T-helper 17 cell (primary cell): ENCODE measurements at places on chromosomes 7 and 10. TPM values are rescaled to one million over a fixed set of nuclear protein-coding genes. Genes with fewer than 3 reads are reported as not detected.

- no peaks in the 10 kb centered on the region for H3K27me3 ChIP-seq
- DNase-seq = no peak
- H3K36me3 ChIP-seq = peaks cover 4% of the 10 kb centered on the region
- peak overlapping the region; percentile 98 for H3K27ac ChIP-seq
- H3K4me3 ChIP-seq = peak overlapping the region; percentile 99
- peaks cover 31% of the 10 kb centered on the region for H3K4me1 ChIP-seq
These were observed 24.4 kb downstream of the ZNF775 start for GRCh38 chr7:150403376-150404171.

- H3K27me3 ChIP-seq = peaks cover 11% of the 10 kb centered on the region
- H3K4me1 ChIP-seq = peaks cover 2% of the 10 kb centered on the region
- DNase-seq = no peak
- H3K36me3 ChIP-seq = no peaks in the 10 kb centered on the region
- no peak overlapping the region for H3K4me3 ChIP-seq
These were observed 341.1 kb downstream of the PARD3 start for GRCh38 chr10:34474009-34474376.

DNA sequence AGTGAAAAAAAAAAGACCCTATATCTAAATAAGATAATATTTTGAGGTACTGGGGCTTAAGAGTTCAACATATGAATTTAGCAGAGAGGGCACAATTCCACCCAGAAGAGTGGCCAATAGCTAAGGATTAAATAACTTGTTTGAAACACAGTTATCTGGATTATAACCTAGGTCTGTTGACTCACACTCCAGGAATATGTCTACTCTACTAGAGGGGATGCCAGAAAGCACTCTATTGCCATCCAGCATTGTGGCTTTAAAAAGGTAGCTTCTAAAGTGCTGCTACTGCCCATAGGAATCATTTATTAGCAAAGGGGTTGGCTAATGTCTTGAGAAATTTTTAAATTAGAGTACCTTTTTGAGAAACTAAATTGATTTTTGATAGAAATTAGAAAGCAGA is 102.2 kb downstream of the PPP1R3A start:
- H3K27me3 ChIP-seq = no peaks in the 10 kb centered on the region
- H3K36me3 ChIP-seq = no peaks in the 10 kb centered on the region
- H3K4me3 ChIP-seq = no peak overlapping the region
- no peak for DNase-seq

GRCh38 chr7:130345725-130346124 is 1.1 kb downstream of the CPA5 start:
- H3K4me1 ChIP-seq = peaks cover 7% of the 10 kb centered on the region
- H3K27me3 ChIP-seq = peaks cover 18% of the 10 kb centered on the region
- no peak overlapping the region for H3K27ac ChIP-seq
- no peaks in the 10 kb centered on the region for H3K36me3 ChIP-seq

DNA sequence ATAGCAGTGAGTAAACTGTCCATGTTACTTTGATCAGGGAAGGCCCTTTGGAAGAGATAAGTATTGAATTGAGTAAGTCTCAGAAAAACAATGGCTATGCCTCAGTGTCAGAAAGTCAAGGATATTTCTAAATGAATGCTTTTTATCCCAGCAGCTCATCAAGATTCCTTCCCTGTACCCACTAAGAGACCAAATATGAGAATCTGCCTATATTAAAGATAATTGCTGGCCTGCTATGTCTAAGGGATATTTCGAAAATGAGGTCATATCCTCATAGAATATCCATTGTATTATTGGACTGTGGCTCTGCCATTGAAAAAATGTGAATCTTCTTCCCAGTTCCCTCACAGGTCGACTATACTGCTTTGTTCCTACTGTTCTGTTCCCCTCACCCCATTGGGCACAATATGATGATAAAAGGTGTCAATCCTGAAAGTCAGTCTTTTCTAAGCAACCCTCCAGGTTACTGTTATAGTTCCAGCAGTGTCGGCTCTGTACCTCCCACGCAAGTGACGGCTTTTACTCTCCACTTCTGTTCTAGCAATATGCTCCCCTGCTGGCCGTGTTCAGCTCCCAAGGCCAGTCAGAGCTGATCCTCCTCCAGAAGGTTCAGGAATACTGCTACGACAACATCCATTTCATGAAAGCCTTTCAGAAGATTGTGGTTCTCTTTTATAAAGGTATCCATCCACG is 51.7 kb downstream of the BZW2 start:
- peaks cover 4% of the 10 kb centered on the region for H3K4me1 ChIP-seq
- peaks cover 9% of the 10 kb centered on the region for H3K36me3 ChIP-seq
- no peak overlapping the region for H3K4me3 ChIP-seq
- H3K27ac ChIP-seq = no peak overlapping the region
- DNase-seq = no peak

DNA sequence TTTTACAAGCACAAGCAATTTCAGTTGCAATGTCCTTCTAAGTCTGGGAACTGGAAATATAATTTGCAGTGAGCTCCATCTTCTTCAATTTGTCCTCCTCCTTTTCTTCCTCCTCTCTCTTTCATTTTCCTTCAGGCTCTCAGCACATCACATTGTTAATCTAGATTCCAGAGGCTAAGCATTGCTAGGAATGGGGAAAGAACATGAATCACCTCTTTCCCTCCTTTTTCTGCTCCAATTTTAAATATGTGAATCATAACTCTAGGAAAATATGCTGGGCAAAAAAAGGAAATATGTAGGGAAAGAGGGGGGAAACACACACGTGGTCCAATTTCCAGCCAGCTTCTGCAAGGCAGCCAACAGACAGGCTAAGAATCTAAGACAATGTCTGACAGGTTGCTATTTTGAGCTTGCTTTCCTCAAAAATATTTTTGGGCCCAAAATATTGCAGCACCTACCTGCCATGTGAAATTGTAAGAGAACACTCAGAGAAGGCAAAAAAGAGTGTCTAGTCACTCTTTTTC is 72.7 kb upstream of the NUPR2 start:
- no peak for DNase-seq
- H3K27ac ChIP-seq = no peak overlapping the region
- H3K4me3 ChIP-seq = no peak overlapping the region
- H3K36me3 ChIP-seq = no peaks in the 10 kb centered on the region
- peaks cover 21% of the 10 kb centered on the region for H3K27me3 ChIP-seq
- no peaks in the 10 kb centered on the region for H3K4me1 ChIP-seq

DNA sequence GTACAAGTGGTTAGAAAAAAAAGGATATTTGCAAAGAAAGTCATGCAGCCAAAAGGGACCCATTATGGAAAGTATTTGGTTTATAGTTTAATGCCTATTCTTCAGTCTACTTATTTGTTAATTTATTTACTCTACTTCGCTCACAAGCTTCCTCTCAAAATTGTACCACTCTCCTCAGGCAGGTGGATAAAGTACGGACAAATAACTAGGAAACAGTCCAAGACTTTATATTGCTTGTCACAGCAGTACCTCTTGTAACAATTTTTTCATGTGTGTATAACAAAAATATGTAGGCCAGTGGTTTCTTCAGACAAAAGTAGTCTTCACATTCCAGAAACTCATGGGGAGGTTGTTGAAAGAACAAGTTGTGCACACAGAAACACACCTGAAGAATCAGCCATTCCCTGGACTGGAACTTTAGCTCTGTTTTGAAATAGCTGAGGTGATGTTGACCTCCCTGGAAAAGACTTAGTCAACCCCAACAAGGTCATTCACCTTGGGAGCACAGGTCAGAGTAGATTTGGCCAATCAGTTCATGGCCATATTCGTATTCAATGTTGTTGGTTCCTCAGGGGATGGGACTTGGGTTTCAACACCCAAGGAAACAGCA is 73.4 kb downstream of the TES start:
- H3K27ac ChIP-seq = no peak overlapping the region
- peaks cover 2% of the 10 kb centered on the region for H3K4me1 ChIP-seq
- H3K36me3 ChIP-seq = no peaks in the 10 kb centered on the region
- peaks cover 38% of the 10 kb centered on the region for H3K27me3 ChIP-seq

DNA sequence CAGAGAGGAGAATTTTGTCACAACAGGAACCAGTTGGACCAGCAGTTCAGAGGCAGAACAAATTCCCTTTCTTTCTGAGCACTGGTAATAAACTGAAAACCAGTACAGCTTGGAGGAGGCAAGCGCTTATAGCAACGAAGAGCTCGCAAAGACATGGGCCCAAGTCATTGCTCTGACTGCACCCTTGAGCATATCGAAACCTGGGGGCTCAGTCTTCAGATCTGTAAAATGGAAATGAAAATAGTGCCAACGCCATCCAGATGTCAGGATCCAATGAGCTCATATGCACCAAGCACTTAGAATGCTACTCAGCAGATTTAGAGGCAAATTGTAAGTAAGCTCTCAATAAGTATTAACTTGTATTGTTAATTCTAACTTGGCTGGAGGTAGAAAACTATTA is 14.4 kb upstream of the CALU start:
- H3K4me3 ChIP-seq = no peak overlapping the region
- no peak overlapping the region for H3K27ac ChIP-seq
- peaks cover 9% of the 10 kb centered on the region for H3K36me3 ChIP-seq
- H3K4me1 ChIP-seq = peaks cover 2% of the 10 kb centered on the region

DNA sequence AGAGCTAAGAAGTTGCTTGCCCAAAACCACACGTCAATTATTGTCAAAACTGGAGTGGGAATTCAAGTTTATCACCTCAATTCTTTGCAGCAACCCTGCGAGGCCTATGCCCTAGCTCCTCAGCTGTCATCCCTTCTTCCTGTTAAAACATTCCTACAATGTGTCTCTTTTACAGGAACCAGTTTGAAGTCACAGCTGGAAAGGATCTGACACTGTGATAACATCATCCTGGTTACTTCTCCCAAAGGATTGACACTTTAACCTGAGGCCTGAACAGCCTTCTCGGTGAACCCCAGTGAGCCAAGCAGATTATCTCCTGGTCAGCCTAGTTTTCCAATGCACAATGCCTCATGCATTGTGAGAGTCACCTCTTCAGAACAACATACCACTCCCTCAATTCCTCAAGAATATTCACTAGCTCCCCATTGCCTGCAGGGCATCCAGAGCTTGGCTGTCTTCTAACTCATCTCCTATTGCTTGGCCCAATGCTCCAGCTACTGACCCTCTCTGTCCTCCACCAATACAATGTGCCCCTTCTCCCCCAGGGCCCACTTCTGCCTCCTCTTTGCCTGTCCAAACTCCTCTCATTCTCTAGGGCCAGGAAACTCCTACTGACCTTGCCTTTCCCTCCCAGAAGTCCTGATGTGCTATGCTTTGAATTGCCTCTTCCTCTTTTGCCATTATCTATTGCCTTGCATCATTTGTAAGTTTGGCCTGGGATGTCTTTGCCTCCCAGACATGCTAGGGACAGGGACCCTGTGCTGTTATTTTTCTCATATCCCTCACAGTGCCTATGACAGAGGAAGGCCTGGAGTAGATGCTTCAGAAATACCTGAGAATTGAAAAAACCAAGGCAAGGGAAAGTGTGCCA is 10.4 kb upstream of the DLG5 start:
- no peaks in the 10 kb centered on the region for H3K36me3 ChIP-seq
- no peak overlapping the region for H3K27ac ChIP-seq
- no peak overlapping the region for H3K4me3 ChIP-seq
- H3K4me1 ChIP-seq = no peaks in the 10 kb centered on the region
- H3K27me3 ChIP-seq = peaks cover 16% of the 10 kb centered on the region
- DNase-seq = no peak

DNA sequence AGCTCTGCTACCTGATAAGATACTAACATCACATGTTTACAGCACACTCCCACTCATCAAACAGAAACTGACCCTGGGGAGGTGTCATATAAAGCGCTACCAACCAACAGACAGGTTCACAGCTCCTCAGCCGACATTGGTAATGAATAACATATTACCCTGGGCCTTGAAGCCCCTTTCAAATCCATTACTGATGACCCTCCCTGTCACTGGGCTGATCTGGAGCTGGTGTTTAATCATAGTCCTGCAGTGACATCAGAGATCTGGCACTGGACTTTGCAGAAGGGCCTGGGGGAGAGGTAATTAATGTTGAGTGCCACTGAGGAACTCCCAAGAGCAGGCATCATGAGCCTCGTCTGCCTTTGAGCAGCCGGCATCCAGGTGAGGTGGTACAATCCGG is 306.5 kb upstream of the NFE2L3 start:
- no peaks in the 10 kb centered on the region for H3K36me3 ChIP-seq
- no peak overlapping the region for H3K4me3 ChIP-seq
- no peaks in the 10 kb centered on the region for H3K4me1 ChIP-seq
- H3K27ac ChIP-seq = no peak overlapping the region
- DNase-seq = no peak
- H3K27me3 ChIP-seq = peaks cover 67% of the 10 kb centered on the region

DNA sequence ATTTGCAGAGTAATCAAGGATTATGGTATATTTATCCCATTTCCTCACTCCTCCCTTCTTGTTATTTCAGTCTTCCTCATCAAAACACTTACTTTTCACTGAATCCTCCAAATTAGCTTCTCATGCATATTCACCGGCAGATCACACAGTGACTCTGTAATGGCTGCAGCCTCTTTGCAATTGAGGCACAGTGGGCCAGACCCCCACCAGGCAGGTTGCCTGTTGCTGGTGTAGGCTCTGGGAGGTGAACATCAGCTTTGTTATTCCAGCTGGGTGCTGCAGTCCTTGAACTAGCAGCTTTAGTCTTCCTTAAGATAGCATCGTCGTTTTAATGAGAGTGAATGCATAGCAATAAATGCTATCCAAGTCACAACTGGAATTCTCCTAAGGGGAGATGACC is 449.3 kb downstream of the CNTNAP2 start:
- no peak overlapping the region for H3K27ac ChIP-seq
- no peaks in the 10 kb centered on the region for H3K36me3 ChIP-seq
- H3K4me1 ChIP-seq = no peaks in the 10 kb centered on the region
- H3K27me3 ChIP-seq = no peaks in the 10 kb centered on the region
- no peak overlapping the region for H3K4me3 ChIP-seq
- DNase-seq = no peak

GRCh38 chr7:141103847-141104429 is 30.1 kb downstream of the TMEM178B start:
- H3K4me3 ChIP-seq = no peak overlapping the region
- H3K4me1 ChIP-seq = no peaks in the 10 kb centered on the region
- no peak for DNase-seq
- peaks cover 6% of the 10 kb centered on the region for H3K27me3 ChIP-seq
- H3K36me3 ChIP-seq = no peaks in the 10 kb centered on the region
- no peak overlapping the region for H3K27ac ChIP-seq

GRCh38 chr10:5534880-5535856 is 10.4 kb downstream of the CALML3 start:
- H3K27ac ChIP-seq = no peak overlapping the region
- H3K36me3 ChIP-seq = no peaks in the 10 kb centered on the region
- peaks cover 4% of the 10 kb centered on the region for H3K27me3 ChIP-seq
- peaks cover 4% of the 10 kb centered on the region for H3K4me1 ChIP-seq
- no peak overlapping the region for H3K4me3 ChIP-seq

GRCh38 chr7:16561943-16562342 is 35.3 kb downstream of the LRRC72 start:
- H3K27me3 ChIP-seq = peaks cover 7% of the 10 kb centered on the region
- no peaks in the 10 kb centered on the region for H3K36me3 ChIP-seq
- no peak overlapping the region for H3K27ac ChIP-seq
- no peak overlapping the region for H3K4me3 ChIP-seq
- no peak for DNase-seq

GRCh38 chr10:49441488-49442476 is 45.9 kb upstream of the DRGX start:
- H3K27me3 ChIP-seq = no peaks in the 10 kb centered on the region
- no peak overlapping the region for H3K27ac ChIP-seq
- H3K4me3 ChIP-seq = peak overlapping the region; percentile 62
- peaks cover 3% of the 10 kb centered on the region for H3K36me3 ChIP-seq

GRCh38 chr10:73769396-73769795 is 12.5 kb upstream of the CHCHD1 start:
- peak overlapping the region; percentile 56 for H3K4me3 ChIP-seq
- H3K27me3 ChIP-seq = no peaks in the 10 kb centered on the region
- peaks cover 41% of the 10 kb centered on the region for H3K4me1 ChIP-seq
- H3K27ac ChIP-seq = peak overlapping the region; percentile 74
- peaks cover 25% of the 10 kb centered on the region for H3K36me3 ChIP-seq

The CYP26C1 gene
- total RNA-seq = 0.18 TPM

The TMEM196 gene
- total RNA-seq = not detected

The RNF148 gene
- total RNA-seq = not detected

The AGR2 gene
- not detected for total RNA-seq
